ENCODE measurements at places on chromosomes 6 and 20.

DNA sequence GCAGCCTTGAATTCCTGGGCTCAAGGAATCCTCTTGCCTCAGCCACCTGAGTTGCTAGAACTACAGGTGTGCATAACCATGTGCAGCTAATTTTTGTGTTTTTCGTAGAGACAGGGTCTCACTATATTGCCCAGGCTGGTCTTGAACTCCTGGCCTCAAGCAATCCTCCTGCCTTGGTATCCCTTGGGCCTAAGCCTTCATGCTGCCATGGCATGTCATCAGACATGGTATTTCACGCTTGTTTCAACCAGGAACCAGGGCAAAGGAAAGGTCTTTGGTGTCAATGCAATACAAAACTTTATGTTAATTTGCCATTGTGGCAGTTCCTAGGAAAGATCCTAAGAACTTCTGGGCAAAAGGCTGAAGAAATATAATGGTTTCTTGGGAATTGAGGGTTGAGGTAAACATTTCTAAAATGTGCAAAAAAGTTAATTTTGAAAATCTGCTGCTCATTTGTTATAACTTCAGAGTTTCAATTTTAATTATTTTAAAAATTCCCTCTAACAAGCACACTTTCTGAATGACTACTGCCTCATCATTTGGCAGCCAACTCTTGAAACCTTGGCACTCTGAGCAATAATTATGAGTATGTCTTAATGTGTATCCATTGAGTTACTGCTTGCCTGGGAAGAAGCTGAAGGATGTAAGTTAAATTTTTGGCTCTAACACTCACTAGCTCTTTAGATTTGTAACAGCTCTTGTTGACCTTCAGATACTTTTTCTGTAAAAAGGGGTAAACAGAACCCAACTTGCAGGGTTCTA, 154.1 kb downstream of the GJA10 start:
- DNase-seq, result no peak

DNA sequence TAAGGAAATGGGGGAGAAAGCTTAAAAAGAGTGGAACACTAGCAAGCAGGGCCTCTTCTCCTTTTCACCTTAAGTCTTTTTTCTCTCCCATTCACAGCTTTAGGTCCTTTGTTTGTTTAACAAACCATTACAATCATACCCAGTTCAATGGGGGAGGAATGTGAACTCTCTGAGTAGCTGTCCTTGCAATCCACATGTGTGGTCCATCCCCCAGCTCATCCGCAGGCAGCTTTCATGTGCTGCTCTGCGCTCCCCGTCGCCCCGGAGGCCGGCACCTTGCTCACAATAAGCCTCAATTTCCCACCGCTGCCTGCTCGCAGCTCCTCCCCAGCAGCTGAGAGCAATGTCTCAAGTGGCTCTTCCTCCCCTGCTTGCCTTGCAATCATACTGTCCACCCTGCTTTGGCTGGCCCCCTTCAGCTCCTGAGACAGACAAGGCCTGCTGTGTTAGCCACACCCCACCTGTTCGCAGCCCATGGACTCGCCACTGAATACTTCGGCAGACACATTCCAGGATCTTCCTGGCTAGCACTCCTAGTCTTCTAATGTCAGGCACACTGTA, 49.1 kb downstream of the PLAGL1 start:
- no peak for DNase-seq

- no peak for DNase-seq
Observed at GRCh38 chr6:170025935-170026750, 264.7 kb downstream of the DLL1 start.

DNA sequence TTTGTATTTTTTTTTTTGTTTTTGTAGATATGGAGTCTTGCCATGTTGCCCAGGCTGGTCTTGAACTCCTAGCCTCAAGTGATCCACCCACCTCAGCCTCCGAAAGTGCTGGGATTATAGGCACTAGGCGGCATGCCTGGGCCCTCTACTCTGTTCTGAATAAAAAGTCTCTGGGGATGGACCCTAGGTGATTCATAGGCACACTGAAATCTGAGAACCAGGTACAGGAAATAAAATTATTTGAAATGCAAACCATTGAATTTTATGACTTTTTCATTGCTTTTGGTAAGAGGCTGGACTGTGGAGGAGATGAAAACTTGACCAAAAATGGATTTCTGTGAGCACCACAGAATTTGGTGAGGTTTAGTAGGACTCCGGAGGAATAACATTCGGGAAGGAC, 117.5 kb downstream of the PRIM2 start:
- no peak for DNase-seq

DNA sequence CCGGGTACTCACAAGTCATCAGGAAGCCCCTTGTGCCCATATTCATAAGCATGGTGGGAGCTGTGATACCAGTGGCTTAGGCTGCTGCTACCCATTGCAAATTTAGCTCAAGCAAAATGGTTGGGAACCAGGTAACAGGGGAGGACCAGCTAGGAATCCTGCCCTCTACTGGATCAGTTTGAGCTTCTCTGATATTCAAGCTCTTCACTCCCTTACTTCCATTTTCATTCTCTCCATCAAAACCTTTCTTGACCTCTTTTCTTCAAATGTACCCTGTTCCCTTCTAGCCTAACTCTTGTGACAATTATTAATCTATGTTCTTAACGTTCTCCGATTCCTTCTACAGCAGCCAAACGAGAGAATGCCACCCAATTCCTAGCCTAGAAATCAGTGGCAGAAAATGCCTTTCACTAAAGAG, 9.7 kb downstream of the NOL7 start:
- DNase-seq, result no peak

DNA sequence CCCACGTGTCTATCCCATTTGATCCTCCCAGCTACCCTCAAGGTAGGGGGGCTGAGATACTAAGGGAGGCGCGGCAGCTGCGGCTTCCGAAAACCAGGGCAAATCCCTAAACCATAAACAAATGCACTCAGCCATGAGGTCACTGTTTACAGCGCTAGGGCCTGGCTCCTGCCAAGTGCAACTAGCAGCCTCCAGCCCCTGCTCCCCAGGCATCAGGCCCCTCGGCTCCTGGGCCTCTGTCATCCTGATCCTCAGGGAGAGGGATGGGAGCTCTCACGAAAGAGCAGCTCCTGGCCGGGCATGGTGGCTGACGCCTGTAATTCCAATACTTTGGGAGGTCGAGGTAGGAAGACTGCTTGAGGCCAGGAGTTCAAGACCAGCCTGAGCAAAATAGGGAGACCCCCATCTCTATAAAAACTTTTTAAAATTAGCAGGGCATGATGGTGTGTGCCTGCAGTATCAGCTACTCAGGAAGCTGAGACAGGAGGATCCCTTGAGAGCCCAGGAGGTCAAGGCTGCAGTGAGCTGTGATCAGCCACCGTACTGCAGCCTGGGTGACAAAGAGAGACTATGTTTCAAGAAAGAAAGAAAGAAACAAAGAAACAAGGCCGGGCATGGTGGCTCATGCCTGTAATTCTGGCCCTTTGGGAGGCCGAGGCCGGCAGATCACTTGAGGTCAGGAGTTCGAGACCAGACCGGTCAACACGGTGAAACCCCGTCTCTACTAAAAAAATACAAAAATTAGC, 42.5 kb upstream of the TLDC2 start:
- peak; percentile 73 for DNase-seq

GRCh38 chr6:143128681-143129015, 68.0 kb downstream of the AIG1 start:
- DNase-seq, result no peak

DNA sequence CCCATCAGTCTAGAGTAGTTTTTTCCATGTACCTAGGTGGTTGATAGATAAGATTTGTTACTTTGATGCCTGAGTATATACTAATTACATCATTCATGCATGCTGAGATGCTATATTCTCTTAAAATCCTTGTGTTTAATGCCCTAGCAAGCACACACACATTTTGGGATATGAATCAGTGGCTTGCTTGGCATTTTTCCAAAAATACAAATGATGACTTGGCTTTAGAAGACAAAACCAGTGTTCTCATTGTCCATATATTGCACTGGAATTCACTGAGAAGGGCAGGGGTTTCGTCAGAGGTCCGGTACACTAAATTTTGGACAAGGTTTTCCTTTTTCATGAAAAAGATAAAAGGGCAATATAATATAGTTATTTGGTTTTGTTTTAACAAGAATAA, 24.9 kb downstream of the GTPBP2 start:
- DNase-seq, result no peak

DNA sequence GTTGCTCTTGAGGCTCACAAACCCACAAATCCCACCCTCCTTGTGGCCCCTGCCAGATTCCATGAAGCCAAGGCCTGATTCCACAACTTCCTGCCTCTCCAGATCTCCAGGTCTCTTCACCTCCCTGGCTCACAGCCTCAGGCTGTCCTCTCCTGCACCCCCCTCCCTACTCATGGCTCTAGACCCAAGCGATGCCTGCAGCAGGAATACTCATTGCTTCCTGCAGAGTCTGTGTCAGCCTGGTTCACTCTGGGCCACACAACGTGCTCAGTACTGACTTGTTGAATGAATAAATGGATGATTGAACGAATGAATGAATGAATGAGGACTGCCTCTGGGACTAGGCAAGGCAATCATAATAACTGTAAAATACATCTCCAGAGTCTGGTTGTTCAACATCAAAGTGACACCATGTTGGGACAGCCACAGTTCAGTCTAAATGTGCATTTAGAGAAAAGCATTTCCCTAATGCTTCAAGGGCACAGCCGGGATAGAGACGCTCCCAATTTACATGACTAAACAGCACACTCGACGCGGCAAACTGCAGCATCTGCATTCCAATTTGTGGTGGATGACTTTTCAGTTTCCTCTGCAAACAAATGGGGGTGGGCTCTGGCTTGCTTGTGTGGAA, 139.9 kb downstream of the GRM4 start:
- DNase-seq, result no peak

DNA sequence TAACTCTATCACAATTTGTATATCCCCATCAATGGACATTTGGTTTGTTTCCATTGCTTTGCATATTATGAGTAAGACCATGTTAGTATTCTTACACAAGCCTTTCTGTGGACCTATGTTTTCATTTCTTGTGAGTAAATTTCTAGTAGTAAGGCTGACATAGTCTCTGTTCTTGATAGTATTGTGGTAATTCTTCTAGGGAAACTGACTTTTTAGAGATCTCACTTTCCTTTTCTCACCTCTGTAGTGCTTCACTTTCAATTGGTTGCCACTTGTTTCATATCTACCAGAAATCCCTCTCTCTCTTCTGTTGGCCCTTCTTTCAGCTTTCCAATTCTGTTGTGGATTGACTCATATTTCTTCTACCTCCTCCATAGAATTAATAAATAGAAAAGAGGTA, 8.5 kb downstream of the ISM1 start:
- DNase-seq, result no peak

- no peak for DNase-seq
Observed at GRCh38 chr20:48846516-48847492, 19.0 kb upstream of the PREX1 start.

- DNase-seq, result peak; percentile 15
Observed at GRCh38 chr6:140644017-140644416, 1269.6 kb upstream of the CITED2 start.

- no peak for DNase-seq
Observed at GRCh38 chr6:112660626-112661025, 313.5 kb downstream of the RFPL4B start.

GRCh38 chr6:55981660-55982059, 106.3 kb upstream of the BMP5 start:
- no peak for DNase-seq

GRCh38 chr20:37296371-37296770, 6.9 kb downstream of the MANBAL start:
- no peak for DNase-seq

GRCh38 chr20:61099806-61100205, 152.3 kb upstream of the CDH4 start:
- DNase-seq, result peak; percentile 5

GRCh38 chr20:63652192-63652980, 838 bp downstream of the STMN3 start:
- DNase-seq, result no peak

- DNase-seq, result no peak
Observed at GRCh38 chr6:39926668-39927067, 7.6 kb downstream of the MOCS1 start.

DNA sequence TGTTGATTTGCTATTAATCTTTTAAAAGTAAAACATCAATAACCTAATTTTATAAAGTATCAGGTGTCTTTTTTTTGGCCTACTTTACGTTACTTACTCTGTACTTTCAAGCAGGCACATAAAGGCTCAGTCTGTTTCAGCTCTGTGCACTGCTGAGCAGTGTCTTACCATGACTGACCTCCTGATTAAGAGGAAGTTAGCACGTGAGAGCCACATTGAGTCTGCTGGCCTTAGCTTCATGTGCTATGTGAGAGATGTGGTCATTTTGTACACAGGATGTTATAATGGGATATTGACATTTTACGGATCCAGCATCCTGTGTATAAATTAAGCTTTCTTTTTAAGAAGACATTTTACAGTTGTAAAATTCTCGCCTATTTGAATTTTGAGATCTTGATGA, 31.9 kb downstream of the ARID1B start:
- peak; percentile 64 for DNase-seq

GRCh38 chr6:29251736-29252135, 49.8 kb upstream of the OR14J1 start:
- DNase-seq, result no peak

- DNase-seq, result no peak
Observed at GRCh38 chr20:11041396-11041795, 367.6 kb upstream of the JAG1 start.

DNA sequence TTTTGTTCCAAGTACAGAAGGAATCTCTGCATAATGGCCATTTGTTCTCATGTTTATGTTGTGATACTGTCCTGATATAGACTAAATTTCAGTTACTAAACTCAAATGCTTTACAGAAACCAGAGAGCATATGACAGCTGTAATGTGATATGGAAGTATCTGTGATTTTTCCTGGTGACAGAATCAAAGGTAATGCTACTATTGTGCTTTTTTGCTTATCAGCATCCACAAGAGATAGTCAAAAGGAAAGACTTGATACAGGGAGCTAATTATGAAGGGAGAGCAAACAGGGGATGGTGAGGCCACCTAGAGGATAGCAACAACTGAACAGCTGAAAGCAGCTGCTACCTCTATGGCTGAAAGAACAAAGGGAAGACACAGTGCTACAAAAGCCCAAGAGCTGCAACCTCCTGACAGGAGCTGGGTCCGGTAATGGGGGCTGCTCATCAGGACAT, 181.4 kb downstream of the PHF3 start:
- peak; percentile 48 for DNase-seq

DNA sequence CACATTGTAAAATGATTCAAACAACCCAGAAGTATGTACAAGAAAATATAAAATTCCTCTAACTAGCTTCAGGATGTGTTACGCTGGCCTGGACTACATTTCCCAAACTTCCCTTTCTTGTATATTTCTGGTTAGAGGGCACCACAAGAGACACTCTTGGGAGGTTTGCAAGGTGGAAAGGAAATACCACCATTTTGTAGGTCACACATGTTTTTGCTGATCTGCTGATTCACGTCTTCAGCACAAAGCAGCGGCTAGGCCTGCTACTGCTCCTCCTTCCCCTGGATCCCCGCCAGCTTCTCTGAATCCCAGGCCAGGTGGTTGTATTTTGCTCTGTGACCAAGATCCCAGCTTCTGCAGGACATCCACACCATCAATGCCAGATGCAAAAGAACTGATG, 104.2 kb downstream of the AGPAT4 start:
- DNase-seq, result no peak

GRCh38 chr6:109424946-109425345, 15.5 kb downstream of the PPIL6 start:
- no peak for DNase-seq
